ENCODE measurements at places on chromosomes 5 and 9.

DNA sequence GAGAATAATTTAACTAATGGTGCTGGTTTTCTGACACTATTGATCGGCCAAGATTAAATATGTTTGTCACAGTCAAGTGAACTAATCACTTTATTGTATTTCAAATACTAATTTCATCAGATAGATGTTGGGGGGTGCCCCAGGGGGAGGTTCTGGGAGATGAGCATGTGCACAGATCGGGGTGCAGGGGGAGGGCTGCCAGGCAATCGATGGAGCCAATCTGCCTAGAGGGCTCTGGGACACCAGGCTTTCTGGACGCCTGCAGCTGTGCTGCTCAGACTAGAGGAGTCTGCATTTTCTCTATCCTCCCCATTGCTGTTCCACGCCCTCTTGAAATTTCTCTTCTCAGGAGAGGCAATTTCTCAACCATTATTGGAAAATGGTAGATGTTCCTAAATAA is 100.0 kb upstream of the ALDH1B1 start:
- DNase-seq, result no peak

GRCh38 chr9:126758916-126759585 is 45.8 kb upstream of the ZBTB43 start:
- DNase-seq, result no peak

- no peak for DNase-seq
These were observed 8.7 kb downstream of the SLF1 start for GRCh38 chr5:94627191-94627590.

GRCh38 chr9:18676525-18676924 is 202.6 kb downstream of the ADAMTSL1 start:
- DNase-seq, result no peak

DNA sequence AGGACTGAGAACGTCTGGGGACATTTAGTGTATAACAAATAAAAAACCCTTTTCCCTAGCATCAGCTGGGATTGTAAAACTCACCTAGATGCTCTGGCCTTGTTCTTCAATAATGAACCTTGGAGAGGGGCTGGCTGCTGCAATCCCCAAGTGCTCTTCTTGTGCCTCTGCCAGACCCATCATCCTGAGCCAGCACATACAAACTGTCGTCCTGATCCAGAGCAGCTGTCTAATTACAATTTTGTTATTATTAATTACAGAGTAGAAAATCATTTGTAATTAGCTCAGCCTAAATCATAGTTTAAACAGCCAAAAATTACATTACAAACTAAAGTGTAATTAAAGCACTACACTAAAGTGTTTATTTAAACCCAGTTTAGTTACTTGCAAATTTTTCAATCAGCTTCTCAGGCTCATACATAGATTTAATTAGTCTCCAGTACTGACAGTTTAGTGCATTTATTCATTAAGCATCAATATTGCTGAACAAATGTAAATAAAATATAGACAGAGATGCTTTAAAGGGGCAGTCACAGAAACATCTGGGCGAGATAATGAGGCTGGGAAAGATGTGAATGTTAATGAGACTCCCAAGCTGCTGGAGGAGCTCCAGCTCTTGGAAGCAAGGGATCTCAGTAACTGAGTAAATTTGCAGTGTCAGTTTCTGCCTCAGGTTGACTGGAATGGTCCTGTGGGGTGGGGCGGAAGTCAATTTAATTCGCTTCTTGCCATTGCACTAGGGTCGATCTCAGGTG is 632.3 kb upstream of the TLE4 start:
- DNase-seq, result no peak

GRCh38 chr5:87421307-87421706 is 8.6 kb upstream of the CCNH start:
- no peak for DNase-seq

DNA sequence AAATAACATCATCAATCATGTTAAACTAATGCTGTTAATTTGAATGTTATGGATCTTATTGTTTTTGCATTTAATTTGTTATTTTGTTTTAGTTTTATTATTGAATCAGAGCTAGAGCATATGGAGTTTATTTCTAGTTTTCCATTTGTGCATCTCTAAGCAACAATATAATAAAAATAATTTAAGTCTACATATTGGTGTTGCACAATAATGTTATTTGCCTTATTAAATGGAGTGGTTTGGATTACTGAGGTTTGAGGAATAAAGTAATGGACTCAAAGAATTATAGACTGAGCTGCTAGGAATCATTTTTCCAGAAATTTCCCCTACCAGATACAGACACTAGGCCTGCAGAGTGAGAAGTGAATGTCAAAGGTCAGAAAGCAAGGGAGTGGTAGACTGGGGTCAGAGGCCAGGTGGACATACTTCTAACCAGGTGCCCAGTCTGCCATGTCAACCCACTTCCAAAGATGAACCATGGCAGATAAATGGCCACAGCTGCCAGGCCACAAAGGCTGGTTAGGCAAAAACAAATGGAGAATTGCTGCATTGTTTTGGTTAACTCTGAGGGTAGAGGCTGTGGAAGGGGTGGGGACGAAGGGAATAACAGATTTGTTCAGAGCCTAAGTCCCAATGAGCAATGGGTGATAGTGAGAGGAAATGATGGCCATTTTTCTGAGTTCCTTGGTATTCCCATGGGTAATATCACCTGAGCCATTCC is 113.1 kb downstream of the FBXL7 start:
- no peak for DNase-seq

DNA sequence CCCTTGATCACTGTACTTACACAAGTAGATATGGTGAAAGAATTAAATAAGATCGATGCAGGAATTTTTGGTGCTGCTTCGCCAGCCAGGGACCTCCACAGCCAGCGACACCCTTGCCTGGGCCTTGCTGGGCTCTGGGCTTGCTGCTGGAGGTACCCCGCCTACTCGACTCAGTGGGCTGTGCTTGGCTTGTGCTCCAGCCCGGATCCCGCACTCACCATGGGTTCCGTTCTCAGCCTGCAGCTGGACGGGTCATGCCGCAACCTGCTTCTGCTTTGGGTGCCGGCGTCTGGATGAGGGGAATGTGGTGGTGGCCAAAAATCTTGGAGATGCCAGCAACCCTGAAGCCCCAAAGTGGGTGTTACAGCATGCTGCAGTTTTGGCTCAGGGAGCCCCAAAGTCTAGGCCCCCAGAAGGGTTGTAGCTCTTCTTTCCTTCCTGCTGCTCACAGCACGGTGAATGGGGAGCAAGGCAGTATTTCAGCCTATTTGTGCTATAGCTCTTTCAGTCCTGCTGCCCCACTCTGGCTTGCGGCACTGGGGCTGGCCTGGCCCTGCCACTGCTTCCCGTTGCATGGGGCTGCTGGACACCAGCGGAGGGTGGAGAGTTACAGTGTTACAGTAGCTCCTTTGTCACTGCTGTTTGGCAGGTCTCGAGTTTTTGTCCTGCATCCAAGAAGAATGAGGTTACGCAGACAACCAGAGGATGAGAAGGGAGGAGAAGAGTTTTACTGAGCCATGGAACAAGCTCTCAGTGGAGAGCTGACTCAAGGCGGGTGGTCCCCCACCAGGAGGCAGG is 48.0 kb downstream of the TARS1 start:
- no peak for DNase-seq

DNA sequence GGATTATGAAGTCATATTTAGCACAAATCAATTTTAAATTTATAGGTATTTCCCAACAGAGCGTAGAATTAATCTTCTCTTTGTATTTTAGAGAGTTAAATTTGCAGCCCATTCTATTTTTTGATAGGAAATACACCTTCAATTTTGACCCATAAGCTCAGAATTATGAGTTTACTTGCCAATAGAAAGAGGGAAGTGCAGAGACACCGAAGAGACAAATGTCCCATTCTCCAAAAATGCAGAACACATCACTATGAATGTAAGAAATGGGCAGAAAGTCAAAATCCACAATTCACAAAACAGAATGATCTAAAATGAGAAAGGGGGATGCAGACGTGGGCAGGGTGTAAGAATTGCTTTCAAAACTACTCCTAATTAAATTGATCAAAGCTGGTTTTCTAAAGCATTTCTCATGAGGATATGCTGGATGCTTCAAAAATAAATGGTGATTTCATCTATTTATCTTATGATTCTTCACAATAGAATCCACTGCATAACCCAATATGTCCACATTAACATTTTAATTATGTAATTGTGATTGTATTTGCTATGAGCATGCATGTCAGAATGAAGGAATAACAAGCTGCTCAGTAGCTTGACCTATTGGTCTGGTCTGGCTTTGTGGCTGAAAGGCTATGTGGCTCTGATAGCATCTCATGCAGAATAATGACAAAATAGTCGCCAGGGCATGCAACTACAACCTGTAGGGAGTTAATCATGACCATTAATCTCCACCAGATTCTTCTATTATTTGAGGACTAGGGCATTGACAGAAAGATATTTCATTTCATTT is 550.1 kb upstream of the CDH18 start:
- no peak for DNase-seq
